Lung (tissue), 17 donors: ENCODE measurements at places on chromosomes 2 and 18. TPM values are rescaled to one million over a fixed set of nuclear protein-coding genes. Genes with fewer than 3 reads are reported as not detected.

DNA sequence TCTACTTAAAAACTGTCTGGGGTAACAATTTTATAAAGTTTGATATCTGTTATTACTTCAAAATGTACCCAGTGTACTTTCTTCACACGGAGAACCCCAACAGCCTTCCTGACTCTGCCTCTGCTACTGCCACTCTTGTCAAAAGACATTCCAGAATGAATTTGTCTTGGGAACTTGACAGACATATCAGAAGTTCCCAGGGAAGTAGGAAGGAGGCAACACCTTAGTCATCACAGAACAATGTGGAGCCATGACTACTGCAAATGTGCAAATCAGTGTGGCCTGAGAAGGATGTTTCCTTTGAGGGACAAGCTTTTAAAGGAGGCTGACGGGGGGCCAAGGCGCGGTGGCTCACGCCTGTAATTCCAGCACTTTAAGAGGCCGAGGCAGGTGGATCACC lies 133.8 kb upstream of the RNF152 start:
- DNase-seq: no peak

Gene PLA2R1
- 0.79 TPM for polyA plus RNA-seq

DNA sequence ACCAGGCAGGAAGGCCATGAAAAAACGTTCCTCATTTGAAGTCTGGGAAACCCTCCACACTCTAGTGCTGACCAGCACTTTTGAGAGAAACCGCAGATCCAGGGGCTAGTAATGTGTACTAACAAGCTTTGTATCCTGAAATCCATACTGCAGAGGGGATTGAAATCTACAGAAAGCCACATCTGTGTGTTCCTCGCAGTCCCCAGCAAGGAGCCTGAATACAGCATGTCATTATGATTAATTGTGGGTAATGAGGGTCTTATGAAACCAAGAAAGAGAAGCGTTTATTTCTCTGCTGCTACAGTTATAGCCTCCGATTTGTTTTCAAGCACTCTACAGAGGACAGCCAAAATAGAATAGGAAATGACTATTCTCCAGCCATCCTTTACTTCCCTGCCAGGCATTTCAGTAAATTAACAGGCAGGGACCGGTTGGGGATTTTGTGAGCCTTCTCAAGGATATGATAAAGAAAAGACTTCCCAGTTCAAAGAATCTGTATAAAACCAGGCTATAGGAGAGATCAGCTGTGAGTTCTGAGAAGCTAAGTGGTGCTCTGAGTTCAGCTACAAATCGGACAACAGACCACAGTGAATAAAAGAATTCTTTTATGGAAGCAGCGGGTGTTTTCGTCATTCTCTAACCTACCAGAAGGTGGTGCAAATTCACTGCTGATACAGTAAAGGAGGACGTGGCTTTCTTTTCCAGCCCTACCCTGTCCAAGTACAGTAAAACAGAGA lies 133.4 kb downstream of the INSIG2 start:
- peak; percentile 61 for DNase-seq

DNA sequence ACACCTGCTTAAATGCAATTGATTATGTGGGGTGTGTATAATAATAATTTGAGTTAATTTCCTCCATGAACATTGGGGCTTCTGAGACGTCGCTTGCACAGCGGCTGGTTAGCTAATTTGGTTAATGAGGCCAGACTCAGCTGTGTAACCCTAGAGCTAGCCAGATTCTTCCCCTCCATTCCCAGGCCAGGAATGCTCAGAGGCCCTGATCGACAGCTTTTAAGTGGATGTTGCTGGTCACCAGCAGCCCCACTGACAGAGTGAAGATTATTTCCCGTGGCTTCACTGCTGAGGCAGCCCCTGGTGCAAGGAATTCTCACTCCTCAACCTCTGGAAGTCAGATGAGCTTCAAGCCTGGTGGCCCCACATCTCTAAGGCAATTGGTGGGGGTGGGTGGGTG lies 12.4 kb upstream of the EPAS1 start:
- no peak for DNase-seq

Gene CYP27C1
- 0.04 TPM for polyA plus RNA-seq

DNA sequence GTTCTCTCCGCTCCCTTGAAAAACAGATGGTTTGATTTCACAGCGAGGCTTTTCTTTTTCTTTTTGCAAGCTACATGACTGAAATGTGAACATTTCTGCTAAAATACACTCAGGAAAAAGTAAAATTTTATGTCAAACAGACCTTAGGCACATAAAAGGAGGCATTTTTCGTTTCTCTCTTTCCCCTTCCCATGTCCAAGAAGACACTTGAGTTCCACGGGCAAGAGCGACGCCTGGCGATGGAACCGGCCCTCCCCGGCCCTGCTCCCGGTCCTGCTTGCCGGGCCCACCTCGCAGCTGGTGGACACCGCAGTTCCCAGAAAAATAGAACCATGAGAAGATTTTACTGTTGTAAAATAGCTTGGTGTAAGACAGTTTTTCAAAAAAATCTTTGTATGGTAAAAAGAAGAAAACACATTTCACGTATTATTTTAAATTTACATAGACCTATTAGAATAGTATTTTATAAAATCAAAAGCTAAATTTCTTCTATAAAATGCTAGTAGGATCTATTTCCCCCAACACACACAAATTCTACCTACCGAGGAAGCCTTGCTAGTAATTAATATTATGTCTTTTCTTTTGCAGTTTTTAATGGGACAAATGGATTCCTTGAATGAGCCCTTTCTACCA lies 2.3 kb upstream of the ALKAL2 start:
- peak; percentile 89 for DNase-seq

GRCh38 chr2:217934321-217935131 lies 68.3 kb downstream of the TNS1 start:
- peak; percentile 82 for DNase-seq

GRCh38 chr2:142724713-142725349 lies 152.6 kb upstream of the KYNU start:
- no peak for DNase-seq

GRCh38 chr2:238644095-238645081 lies 203.5 kb upstream of the TWIST2 start:
- no peak for DNase-seq

Gene FBXO48
- 0.67 TPM for polyA plus RNA-seq

Gene CAMKMT
- polyA plus RNA-seq: 3.6 TPM
